ENCODE measurements at places on chromosomes 6 and 20. TPM values are rescaled to one million over a fixed set of nuclear protein-coding genes. Genes with fewer than 3 reads are reported as not detected.

The PRL gene
- total RNA-seq: not detected

The CTSZ gene
- 280 TPM for total RNA-seq

The RIPPLY2 gene
- total RNA-seq: under 0.01 TPM

The WFDC5 gene
- total RNA-seq: not detected

The CNR1 gene
- total RNA-seq: not detected

The MED20 gene
- total RNA-seq: 28.3 TPM

The FAM83C gene
- total RNA-seq: not detected

The ANKEF1 gene
- total RNA-seq: 0.30 TPM

The MAN1A1 gene
- 29.9 TPM for total RNA-seq

The PREP gene
- 12.4 TPM for total RNA-seq

The SLC35B3 gene
- 20.2 TPM for total RNA-seq

The LAMA5 gene
- total RNA-seq: 63.7 TPM
